ENCODE measurements at places on chromosomes 12 and 14.

DNA sequence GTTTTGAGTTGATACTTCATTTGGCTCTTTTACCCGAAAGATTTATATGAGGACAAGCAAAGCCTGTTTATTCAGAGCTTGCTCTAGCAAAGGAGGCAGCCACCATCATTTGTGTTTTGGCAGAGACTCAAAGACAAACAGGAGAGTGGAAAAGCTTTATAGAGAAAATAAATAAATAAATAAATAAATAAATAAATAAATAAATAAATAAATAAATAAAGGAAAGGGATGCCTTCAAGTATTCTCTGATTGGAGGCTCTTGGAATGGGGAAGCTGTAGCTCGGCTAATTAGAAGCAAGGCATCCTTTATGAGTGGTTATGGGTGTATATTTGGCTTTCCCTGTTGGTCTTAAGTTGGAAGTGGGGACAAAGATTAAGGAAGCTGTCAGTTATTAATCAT is 229.8 kb downstream of the RASSF9 start:
- no peak for DNase-seq

GRCh38 chr12:13347241-13348043 is 150.9 kb downstream of the EMP1 start:
- peak; percentile 24 for DNase-seq

DNA sequence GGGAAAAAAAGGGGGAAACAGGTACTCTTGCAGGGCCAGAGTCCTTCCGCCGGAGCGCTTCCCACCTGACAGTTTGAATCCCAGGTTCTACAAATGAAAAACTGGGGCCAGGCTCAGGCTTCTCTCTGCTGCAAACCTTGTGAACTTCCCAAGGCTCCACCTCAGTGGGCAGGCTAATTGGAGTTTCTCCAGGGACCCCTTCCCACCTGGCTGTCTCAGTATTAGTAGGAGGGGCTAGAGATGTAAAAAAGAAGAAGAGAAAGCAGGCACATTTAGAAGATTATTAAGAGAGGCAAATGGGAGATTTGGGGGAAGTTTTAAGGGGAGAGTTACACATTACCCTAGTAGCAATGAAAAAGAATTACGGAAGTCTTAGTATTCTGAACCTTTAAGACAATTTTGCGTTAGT is 20.0 kb upstream of the CLEC2D start:
- no peak for DNase-seq

DNA sequence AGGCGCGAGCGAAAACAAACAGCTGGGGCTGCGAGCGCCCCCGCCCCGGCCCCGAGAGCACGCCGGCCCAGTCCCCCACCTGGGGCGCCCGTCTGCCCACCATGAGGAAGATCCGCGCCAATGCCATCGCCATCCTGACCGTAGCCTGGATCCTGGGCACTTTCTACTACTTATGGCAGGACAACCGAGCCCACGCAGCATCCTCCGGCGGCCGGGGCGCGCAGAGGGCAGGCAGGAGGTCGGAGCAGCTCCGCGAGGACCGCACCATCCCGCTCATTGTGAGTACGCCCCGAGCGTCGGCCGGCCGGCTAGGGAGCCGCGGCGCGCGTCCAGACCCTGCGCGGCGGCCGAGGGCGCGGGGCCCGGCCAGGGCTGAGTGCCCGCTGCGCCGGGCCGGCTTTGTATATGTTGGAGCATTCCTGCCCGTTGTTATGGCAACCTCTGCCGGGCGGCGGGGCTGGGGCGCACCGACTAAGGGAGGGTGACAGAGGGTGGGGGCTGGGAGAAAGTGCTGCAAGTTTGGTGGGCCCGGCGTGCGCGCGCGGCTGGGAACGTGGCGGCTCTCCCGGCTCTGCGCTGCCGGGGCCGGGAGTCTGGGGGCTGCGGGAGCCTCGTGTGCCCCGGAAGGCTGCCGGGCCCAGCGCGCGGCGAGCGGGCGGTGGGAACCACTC is 367 bp downstream of the GALNT16 start:
- DNase-seq = no peak

- no peak for DNase-seq
Measured at GRCh38 chr12:5307065-5307464, 124.8 kb upstream of the NTF3 start.

- no peak for DNase-seq
Measured at GRCh38 chr14:99649643-99650042, 4.7 kb downstream of the HHIPL1 start.

- no peak for DNase-seq
Measured at GRCh38 chr12:50828886-50829285, 13.8 kb upstream of the TMPRSS12 start.
